Left lung (tissue), 14 donors: ENCODE measurements at places on chromosomes 2 and 18. TPM values are rescaled to one million over a fixed set of nuclear protein-coding genes. Genes with fewer than 3 reads are reported as not detected.

DNA sequence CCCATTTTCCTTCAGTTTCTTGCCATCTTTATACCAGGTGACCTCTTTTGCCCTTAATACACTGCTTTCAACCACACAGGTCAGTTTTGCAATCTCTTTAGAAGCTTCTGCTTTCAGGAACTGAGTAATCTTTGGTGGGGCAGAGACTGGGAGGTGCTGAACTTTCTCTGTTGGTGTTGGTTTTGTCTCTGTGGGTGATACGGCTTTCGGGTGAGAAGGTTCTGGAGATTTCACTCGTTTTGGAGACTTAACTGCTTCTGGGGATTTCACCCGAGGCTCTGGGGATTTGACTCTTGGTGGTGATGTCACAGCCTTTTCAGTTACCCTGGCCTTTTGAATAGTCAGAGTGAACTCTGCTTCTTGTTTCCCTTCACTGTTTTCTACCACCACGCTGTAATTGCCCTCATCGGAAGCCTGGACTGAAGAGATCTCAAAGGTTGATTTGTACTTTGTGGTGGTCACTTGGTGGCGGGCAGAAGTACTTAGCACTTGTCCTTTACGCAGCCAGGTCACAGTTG lies 50.4 kb downstream of the PLEKHA3 start:
- no peak for DNase-seq

- DNase-seq = peak; percentile 39
Observed at GRCh38 chr2:234335661-234336228, 161.1 kb downstream of the ARL4C start.

DNA sequence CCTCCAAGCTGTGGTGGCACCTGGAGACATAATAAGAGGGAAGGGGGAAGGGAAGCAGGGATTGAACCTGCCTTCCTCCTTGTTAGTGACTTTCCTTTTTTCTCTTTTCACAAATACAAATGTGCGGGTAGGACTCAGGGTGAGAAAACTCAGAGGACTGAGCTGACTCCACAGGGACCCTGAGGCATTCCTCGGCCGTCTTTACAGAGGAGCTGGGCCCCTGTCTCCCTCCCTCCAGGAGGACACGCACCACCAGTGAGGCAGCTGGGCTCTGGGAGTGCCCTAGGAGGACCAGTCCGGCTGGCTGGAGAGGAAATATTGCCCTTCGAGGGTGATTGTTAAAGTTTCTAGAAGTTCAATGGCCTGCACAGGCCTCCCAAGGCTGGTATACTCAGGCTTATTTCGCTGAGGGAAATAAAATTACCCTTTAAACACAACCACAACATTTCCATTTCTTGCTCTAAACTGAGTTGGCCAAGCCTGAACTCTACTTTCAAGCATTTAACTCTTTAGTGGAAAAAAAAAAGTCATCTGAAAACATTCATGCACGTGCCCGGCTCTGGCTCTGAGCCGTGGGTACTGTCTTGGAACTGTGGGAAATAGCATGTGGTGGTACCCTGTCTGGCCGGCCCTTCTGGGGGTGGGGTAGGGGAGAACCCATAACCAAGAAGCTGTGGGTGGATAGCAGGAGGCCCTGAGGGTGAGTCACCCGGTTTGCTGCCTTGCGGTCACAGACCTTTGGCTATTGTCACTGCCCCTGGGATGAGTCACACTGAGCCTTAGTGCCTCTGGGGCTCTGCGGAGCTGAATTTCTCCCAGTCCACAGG lies 116.0 kb downstream of the COPS8 start:
- peak; percentile 81 for DNase-seq

AP1S3 gene
- 5.5 TPM for polyA plus RNA-seq

- no peak for DNase-seq
Observed at GRCh38 chr2:159035790-159036411, 67.5 kb downstream of the TANC1 start.

- DNase-seq = no peak
Observed at GRCh38 chr2:236972491-236973342, 113.0 kb upstream of the COPS8 start.

ABHD1 gene
- 1.3 TPM for polyA plus RNA-seq

DNA sequence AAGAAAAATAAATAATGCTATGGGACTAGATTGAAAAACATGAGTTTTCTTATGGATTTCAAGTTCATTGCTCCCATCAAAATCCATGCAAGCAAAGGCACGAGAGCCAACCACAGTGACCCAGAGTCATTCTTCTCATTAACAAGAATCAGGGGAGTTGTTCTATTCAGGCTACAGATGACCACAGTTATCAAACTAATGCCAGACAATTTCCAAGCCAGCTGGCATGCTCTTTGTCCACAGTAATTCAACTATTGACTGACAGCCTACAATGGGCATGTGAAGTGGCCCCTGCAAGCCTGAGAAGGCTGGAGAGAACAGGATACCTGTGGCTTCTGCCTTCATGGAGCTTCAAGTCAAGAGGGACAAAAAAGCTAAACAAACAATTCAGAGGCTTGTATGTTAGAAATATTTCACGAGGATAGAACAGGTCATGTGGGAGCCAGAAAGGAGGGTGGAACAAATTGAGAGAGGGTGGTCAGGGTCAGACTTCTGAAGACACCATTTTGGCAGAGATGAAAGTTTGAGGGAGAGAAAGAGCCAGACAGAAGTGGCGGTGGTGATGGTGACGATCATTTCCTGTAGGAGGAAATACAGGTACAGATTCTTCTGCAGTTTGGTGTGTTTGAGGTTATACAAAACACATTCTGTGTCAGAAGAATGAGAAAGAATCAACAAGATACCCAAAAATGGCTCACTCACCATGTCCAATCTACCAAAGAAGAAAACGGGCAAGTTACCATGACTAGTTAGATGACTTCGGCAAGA lies 732.4 kb downstream of the RNF144A start:
- no peak for DNase-seq

DNA sequence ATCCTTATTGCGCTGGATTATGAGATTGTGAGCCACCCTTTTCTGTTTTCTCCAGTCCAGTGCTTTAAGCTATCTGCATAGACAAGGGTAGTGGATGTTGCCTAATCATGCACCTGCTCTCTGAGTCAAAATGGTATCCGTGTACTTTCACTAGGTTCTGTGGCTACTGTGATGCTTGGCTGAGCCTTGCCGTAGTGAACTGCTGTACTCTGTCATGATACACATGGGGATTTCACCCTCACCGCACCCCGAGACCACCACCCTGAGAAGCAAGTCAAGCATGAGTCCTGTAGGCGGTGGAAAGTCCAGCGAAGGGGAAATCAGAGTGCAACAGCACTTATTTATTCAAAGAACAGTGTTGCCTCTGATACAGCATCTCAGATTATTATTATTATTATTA lies 55.0 kb downstream of the ARHGAP25 start:
- DNase-seq = no peak

ICOS gene
- polyA plus RNA-seq = not detected

GRCh38 chr18:48781988-48782363 lies 168.8 kb downstream of the SMAD7 start:
- no peak for DNase-seq

REG3G gene
- not detected for polyA plus RNA-seq

DNA sequence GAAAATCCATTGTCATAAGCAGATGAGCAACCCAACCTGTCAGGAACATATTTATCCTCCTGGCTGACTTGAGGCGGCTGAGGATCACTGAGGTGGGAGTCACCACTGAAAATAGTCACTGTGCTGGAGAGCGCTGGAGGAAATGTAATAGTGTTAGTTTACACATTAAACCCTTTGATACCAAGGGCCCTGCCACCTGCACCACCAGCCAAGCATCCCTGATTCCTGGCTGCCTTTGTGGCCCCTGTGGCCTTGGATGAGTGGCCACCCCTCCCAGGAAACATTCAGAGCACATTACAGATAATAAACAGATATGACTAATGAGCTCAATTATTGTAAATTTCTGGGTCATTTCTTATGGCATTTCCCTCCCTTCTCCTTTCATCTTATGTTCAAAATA lies 105.9 kb downstream of the LYPD1 start:
- no peak for DNase-seq

TM4SF20 gene
- 0.11 TPM for polyA plus RNA-seq

DNA sequence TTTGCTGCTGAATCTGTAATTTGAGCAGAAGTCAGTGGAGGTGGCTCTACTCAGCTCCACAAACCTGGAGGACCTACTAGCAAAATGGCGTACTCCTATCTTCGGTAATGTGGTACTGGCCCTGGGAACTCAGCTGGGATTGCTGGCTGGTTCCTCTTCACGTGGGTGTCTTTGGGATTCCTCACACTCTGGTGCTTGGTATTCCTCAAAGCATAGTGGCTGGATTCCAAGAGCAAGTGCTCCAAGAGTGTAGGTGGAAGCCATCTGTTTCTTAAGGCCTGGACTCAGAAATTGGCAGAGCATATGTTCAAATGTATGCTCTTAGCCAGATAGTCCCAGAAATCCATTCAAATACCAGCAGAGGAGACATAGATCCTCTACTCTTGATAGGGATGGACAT lies 281.9 kb upstream of the CDH7 start:
- DNase-seq = no peak

ABCB11 gene
- 0.02 TPM for polyA plus RNA-seq

- DNase-seq = no peak
Observed at GRCh38 chr2:37039580-37039979, 44.6 kb downstream of the HEATR5B start.

MC5R gene
- polyA plus RNA-seq = not detected

DNA sequence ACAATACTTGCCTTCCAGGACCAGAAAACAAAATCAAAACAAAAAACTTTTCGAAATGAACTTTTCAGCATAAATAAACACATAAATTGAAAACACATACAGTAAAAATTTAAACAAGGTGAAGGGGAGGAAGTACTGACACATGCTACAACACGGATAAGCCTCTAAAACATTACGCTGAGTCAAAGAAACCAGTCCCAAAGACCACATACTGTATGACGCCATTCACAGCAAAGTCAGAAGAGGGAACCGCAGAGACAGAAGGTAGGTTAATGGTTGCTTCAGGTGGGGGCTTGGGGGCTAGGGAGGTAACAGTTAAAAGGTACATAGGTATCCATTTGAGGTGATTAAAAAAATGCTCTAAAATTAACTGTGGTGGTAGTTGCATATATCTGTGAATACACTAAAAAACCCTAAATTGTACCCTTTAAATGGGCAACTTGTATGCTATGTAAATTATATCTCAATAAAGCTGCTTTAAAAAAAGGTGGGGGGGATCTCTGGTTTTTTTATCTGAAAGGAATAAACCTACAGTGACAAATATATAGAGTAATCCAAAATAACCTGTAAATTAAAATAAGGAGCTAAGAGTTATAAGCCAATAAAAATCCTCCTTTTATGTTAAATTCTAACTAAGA lies 7.1 kb downstream of the COX7A2L start:
- DNase-seq = no peak

DNA sequence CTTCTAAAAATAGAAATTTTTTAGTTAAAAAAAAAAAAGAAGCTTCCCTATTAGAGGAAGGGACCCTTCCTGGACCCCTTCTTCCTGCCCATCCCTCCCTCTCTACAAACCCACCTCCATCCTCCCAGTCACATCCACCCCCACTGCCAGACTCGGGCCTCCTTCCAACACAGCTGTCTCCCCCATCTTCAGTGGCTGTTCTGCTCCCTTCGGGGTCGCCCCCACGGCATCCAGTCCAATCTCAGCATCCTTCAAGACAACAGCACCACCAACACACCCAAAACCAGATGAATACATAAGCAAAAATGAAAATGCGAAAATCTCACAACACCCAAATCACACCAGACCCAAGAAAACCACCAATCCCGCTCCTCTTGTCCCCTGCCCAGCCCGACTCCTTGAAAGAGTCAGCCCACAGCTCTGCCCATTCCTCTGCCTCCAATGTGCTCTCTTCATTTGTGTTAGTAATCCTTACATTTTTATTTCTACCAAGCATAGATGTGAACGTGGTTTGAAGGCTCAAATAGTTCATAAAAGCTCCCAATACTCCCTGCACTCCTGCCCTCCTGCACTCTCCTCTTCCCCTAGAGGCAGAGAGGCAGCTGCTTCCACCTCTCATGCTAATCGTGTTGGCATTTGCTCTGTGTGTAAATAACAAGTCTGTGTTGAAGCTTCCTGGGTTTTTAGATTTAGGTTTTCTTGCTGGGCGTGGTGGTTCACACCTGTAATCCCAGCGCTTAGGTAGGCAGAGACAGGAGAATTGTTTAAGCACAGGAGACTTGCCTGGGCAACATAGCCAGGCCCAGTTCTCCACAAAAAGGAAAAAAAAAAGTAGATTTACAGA lies 37.0 kb downstream of the MAL start:
- no peak for DNase-seq

DNA sequence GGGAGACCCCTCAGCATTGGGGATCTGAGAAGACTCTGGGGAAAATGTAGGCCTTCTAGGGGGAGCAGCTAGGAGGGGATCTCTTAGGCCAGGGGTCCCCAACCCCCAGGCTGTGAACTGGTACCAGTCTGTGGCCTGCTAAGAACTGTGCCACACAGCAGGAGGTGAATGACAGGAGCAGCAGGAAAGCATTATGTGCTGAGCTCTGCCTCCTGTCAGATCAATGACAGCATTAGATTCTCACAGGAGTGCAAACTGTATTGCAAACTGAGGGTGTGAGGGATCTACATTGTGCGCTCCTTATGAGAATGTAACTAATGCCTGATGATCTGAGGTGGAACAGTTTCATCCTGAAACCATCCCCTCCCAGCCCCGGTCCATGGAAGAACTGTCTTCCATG lies 127.3 kb downstream of the SCG2 start:
- no peak for DNase-seq

QPCT gene
- polyA plus RNA-seq = 8.9 TPM

DLX2 gene
- not detected for polyA plus RNA-seq

GRCh38 chr2:109722026-109722425 lies 72.1 kb upstream of the RGPD5 start:
- DNase-seq = no peak

- no peak for DNase-seq
Observed at GRCh38 chr2:99719102-99719501, 229.3 kb upstream of the REV1 start.

MATN3 gene
- 10.6 TPM for polyA plus RNA-seq

CFAP53 gene
- polyA plus RNA-seq = 2.4 TPM

DNA sequence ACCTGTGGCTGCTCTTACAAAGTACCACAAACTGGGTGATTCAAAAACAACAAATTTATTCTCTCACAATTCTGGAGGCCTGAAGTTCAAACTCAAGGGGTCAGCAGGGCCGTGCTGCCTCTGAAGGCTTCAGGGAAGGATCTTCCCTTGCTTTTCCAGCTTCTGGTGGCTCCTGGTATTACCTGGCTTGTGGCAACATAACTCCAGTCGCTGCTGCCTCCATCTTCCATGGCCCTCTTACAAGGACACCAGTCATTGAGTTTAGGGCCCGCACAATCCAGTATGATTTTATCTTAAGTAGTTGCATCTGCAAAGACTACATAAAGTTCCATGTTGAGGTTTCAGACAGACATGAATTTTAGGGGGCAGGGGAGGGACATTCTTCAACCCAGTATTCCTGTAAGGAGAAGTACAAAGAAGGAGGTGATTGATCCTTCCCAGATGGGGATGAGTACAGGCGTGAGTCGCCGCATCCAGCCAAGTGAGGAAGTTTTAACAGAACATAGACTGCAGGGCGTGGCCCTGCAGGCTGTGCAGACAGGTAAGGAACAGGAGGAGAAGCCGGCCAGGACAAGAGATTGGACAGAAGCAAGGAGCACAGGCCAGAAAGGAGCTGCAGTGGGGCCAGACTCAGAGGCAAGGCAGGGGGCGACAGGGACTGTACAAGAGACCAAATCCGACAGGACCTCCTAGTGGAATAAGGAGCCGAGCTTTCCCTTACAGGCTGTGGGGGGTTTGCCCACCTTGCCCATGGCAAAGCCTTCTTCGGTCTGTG lies 44.4 kb upstream of the BZW1 start:
- DNase-seq = no peak
